ENCODE measurements at places on chromosomes 7 and 10.

DNA sequence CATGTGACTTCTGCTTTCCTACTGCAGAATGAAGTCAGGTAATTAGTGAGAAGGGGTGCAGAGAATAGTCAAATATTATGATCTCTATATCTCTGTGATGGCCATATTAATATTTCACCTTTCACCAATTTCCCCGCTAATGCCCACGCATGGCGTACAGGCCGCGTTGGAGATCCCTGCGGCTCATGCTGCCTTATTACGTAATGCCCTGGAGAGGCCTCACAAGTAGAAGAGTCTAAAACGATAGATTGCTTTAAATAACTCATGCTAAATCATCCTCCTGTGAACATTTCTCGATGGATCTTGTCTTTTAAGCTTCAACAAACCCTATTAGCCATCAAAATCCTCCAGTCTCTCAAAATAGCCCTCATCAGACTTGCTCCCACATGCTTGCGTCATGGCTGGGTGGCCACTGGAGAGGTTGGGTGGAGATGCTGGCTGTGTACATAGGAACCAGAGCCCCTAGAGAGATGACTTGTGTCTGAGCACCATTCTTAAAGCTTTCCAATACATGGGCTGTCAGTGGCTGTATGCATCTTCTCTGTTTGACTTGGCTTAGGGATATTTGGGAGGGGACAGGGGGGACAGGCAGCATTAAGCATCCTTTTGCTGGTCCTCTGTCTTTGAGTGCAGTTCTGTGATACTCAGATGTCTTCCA is 79.5 kb upstream of the INSYN2A start:
- DNase-seq: no peak

DNA sequence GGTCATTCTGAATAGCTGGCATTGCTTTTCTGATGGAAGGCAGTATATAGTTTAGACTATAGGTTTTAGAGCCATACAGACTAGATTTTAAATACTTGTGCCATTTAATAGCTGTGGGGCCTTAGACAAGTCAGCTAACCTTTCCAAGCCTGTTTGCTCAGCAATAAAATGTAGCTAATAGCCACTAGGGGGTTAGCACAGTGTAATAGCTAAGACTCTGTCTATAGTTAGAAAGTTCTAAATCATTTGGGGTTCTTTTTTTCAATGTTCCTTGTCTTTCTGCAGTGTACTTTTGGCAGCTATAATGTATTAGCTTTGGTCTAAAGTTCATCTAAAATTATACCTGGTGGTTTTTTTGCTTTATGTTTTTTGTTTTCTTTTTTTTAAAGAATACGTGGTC is 7.5 kb upstream of the KIFBP start:
- no peak for DNase-seq

- no peak for DNase-seq
These were observed 80.5 kb downstream of the ABCA13 start for GRCh38 chr7:48251766-48252165.

GRCh38 chr7:27723085-27723484 is 16.9 kb upstream of the TAX1BP1 start:
- DNase-seq: no peak

DNA sequence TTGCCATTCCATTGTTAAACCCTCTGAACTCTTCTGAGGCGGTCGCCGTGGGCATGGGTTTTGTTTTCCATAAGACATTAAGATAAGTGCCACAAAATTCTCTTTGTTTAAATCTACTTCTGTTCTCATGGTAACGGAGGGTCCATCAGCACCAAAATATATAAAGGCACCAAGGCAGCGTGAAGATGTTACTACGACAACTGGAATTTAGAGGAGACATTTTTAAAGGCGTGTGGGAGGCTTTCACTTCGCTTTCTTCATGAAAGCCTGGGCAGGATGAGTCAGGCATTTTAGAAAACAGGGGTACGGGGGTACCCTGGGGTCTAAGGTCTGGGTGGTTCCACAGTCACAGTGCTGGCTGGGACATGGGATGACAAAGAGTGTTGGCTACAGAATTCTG is 34.0 kb downstream of the SMKR1 start:
- no peak for DNase-seq

DNA sequence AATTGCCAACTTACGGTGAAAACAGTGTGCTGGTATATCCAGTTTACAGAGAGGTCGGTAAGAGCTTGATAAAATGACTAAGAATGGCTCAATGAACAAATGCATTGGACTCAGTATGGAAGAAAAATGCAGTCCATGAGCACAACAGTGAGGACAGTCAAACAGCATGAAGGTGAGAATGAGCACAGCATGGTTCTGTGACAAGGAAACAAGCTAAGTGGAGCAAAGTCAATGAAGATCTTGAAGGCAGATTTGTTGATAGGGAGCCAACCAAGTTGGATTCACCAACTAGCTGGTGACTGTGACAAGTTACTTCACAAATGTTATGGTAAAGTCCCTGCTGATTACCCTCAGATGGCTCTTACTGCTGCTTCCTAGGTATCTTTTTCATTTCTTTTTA is 75.9 kb downstream of the SHOC2 start:
- no peak for DNase-seq

DNA sequence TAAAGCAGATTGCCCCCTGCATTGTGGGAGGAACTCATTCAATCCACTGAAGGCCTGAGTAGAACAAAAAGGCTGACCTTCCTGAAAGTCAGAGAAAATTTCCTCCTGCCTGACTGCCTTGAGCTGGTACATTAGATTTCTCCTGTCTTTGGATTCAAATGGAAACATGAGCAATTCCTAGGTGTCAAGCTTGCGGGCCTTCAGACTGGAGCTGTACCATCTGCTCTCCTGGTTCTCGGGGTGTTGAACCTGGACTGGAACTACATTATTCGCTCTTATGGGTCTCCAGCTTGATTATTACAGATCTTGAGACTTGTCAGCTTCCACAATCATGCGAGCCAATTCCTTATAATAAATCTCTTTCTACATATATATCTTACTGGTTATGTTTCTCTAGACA is 173.6 kb upstream of the STEAP4 start:
- no peak for DNase-seq

DNA sequence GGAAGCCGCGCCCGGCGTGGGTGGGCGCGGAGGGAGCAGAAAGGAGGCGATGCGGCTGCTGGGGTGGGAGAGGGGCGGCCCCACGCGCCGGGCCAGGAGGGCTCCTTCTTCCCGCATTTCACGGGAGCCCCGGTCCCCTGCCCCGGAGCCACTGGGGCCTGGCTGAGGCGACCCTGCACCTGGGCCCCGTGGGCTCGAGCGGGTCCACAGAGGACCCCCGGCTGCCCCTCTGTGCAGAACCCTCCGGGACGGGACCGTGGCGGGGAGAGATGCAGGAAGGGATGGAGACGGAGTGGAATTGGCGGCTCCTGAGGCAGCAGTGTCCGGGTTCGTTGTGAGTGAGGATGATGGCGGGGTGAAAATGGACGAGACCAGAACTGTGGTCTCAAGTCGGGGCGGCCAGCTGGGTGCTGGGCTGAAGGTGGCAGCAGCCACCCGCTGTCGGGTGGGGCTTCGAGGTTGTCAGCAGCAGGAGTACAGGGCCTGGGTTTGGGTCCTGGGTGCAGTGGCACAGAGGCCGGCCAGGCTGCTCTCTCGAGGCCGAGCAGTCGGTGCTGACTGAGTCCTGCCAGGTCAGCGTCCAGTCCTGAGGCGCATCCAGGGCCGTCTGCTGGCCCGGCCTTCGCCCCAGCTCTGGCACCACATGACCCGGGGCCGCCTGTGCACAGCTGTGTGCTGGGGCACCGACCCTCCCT is 80.4 kb downstream of the VIPR2 start:
- no peak for DNase-seq

DNA sequence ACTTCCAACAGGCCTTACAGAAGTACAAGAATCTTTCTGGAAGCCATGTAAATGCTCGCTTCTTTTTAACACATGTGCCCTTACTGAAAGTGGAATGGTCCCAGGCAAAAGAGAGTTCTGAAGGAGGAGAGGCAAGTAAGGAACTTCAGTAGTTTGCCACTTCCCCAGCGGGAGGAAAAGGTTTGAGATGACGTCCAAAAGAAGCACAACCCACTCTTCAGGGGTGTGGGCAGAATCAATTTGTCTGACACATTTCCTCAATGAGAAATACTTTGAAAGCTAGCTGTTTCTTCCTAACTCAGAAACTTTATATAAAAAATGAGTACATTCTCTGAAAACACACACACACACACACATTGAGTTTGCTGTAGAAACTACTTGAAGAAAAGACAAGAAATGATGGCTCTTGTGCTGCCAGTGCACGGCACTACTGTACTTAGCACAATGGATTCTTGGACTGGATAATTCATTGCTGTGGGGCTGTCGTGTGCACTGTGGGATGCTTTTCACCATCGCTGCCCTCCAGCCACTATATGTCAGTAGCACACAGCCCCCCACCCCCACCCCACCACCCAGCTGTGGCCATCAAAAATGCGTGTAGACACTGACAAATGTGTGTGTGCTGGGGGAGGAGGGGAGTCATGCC is 183.0 kb downstream of the SRPK2 start:
- DNase-seq: no peak

DNA sequence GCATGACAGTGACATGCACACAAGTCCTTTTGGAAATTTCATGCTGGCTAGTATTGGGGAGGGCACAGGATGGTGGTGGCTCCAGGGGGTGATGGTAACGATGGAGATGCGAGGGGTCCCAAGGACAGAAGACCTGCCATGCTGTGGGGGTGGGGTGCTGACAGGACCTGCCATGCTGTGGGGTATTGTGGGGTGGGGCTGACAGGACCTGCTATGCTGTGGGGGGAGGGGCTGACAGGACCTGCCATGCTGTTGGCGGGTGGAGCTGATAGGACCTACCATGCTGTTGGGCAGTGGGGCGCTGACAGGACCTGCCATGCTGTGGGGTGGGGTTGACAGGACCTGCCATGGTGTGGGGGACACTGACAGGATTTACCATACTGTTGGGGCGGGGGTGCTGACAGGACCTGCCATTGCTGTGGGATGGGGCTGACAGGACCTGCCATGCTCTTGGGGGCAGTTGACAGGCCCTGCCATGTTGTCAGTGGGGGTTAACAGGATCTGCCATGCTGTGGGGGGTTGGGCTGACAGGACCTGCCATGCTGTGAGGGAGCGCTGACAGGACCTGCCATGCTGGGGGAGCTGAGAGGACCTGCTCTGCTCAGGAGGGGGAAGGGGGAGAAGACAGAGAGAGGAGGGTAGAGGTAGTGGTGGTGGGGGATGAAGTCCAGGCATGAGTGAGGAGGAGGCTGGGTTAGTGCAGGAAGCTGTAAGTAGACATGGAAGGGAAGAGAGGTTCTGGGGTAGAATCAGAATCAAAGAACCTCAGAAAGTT is 36.2 kb upstream of the RET start:
- no peak for DNase-seq

GRCh38 chr7:71286336-71286735 is 154.4 kb downstream of the GALNT17 start:
- no peak for DNase-seq

DNA sequence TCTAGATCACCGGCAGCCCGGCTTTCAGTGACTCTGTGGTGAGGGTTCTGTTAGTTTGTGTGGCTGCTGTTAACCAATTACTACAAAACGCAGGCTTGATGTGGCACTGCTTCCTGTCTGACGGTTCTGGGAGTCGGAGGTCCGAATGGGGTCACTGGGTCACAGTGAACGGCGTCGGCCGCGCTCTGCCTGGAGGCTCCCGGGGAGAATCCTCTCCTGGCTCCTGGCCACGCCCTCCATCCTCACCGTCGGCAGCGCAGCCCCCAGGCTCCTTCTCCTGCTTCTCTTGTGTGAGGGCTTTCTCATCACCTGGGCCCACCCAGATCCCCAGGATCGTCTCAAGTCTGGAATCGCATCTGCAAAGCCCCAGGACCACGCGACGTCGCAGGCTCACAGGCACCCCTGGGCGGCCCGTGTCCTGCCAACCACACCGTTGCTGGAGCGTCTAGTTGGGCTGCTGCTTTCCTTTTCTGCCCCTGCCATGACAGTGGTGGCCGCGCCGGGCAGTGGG is 31.8 kb upstream of the NKX6-2 start:
- DNase-seq: no peak

DNA sequence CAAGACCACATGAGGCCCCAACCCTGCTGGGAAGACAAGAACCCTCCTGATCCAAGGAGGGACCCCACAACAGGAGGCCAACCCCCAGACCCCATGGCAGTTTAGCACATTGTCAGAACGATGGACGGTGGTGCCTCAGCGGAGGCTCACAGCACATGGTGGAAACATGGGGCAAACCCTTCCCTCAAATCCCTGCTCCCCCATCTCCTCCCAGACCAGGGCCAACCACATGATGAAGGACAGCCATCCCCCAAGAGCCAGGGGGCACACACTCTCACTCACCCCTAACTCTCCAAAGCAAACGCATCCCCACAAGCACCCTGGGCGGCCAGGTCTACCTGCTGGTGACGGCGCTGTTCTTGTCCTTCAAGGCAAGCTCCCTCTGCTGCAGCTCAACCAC is 83.9 kb downstream of the MAD1L1 start:
- DNase-seq: no peak
